Stimulated activated CD8-positive, alpha-beta memory T cell treated with anti-CD3 and anti-CD28 coated beads, Interleukin-7, amount 100 ng/mL, for 48 hours (primary cell): ENCODE measurements at places on chromosomes 5 and 9.

DNA sequence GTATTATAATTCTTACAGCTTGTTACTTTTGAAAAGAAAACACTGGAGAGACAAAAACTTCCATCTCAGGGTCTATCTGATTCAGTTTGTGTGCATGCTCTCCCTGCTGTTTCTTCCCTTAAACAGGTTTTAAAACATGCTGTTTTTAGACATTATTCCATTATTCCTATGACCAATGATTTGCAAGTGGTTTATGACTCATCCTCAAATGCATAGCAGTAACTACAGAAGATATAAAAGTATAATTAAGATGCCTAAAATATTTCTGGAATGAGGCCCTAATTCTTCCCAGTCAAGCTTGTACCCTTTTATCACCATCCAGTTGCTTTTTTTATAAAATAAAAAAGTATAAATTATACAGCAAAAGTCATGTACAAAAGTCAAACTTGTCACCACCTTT lies 3.7 kb downstream of the DTWD2 start:
- DNase-seq: no peak

DNA sequence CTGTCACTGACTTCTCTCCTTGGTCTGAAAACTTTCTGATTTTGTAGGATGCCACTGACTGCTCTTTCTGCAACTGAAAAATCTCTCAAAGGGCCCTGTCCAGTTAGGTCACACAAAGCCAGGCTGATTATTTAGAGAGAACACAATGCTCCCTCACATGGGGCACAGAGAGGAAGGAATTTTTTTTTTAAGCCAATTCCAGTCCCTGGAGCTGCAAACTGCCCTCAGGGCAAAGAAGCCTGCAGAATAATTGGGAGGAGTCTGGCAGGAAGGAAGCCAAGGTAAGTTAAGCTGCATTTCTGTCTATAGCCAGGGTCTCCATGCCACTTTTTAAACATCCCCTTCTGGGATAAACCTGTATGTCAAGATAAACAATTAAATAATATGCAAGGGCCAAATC lies 305.5 kb downstream of the ZSWIM6 start:
- no peak for DNase-seq

DNA sequence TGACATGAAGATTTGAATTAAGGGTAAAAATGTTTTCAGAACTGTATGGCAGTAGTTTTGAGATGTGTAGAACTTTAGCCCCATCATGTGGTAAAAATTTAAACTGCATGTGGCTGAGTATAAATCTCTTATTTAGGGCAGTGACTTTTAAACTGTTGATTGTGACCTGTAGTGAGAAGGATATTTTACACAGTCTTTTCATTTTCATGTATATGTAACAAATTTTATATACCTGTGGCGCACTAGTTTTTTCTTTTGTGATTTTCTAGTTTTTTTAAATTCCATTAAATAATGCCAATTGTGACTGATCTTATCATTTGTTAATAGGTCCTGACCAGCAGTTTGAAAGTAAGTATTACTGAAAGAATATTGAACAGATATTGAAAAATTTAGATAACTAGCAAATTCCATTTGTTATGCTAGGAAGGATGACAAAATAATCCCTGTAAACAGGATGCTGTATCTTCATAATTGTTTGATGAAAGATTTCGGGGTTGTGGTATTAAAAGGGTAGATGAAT lies 47.2 kb downstream of the GPBP1 start:
- DNase-seq: no peak

DNA sequence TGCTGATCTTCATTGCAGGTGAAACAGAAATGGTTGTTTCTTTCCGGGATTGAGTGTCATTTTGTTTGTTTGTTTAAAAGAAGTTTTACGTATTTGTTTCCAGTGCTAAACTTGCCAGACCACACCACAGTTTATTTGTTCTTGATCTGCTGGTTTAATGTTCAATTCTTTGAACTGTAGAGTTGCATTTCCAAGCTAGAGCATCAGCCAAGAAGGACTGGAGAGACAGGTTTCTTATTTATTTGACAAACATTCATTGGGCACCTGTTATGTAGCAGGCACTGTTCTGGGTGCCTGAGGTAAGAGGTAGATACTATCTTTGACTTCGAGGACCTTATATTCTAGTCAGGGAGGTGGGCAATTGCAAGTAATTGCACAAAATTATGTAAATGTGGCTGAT lies 45.0 kb downstream of the MCCC2 start:
- no peak for DNase-seq

DNA sequence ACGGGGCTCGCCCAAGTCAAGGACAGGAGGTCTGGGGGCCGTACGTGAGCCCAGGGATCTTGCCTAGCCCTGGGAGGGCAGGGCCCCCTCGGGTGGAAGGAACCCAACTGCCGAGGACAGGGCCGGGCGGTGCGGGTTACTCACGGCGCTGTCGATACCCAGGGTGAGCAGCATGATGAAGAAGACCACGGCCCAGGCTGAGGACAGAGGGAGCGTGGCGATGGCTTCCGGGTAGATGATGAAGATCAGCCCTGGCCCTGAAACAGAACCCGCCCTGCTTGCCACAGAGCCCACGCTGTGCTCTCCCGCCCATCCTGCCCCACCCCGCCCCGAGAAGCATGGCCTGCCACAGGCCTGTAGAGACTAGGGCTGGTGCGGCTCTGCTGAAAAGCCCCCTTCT lies 34.1 kb downstream of the SLC6A3 start:
- no peak for DNase-seq

- DNase-seq: no peak
Observed at GRCh38 chr5:111680737-111681413, 76.1 kb downstream of the NREP start.

GRCh38 chr9:16516891-16517290 lies 353.6 kb downstream of the BNC2 start:
- DNase-seq: no peak

DNA sequence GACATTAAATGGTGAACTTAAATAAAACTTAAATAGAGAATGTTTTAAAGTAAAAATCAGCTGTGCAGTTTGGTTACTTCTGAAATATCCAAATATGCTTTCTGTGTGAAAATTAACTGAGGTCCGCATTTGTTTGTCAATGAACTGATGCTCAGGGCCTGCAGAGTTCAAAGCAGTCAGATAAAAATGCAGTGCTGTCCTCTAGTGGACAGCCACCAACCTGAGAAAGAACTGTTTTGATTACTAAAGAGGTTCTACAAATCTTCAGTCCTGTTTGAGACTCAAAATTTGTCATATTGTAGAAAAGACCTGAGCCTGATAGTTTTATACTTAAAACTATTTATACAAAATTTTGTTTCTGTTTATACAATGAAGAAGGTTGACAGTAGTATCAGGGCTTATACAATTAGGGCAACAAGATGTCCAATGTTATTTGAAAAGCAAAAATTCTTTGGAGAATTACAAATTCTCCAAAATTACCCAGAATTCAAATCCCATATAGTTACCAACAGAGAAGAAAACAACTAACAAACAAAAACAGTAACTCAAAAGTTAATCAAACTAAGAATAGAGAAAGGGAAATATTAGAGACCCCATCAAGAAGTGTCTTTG lies 232.3 kb upstream of the TBCA start:
- DNase-seq: no peak

DNA sequence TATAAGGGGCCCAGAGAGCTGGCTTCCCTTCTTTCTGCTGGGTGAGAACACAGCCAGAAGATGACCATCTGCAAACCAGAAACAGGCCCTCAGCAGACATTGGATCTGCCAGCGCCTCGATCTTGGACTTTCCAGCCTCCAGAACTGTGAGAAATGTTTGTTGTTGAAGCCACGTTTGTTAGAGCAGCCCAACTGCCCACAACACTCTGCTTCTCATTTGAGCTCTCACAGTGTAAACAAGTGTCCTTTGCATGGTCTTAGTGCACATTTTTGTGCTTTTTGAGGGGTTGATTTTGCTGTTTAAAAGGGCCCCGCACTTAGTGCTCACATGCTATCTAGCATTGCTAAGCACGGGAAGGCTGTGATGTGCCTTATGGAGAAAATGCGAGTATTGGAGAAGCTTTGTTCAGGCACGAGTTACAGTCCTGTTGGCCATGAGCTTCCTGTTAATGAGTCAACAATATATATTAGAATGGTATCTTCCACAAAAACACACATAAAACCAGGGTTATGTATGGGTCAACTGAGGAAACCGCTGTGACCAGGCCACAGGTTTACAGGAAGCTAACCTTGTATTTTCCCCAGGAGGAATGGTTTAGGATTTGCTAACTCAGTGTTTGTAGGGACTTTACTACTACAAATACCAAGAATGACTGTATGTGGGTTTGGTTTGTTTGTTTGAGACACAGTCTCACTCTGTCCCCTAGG lies 11.9 kb downstream of the CMBL start:
- DNase-seq: no peak

DNA sequence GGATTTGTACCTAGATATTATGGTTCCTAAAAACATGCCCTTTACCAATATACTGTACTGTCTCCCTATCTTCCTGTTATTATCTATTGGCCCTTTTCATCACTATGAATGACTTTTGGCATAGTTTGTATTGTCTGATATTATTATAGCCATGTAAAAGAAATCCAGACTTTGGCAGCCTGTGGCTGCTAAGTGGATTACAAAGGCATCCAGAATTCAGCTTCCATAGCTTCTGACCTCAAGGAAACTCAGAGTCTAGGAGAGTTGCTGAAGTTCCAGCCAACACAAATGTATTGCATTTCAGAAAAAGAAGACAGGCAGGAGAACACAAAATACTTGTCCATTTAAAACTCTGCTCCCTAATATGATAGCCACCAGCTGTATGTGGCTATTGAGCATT lies 319.2 kb upstream of the MPDZ start:
- DNase-seq: no peak

- DNase-seq: no peak
Observed at GRCh38 chr9:124442379-124442778, 7.9 kb upstream of the ADGRD2 start.

- DNase-seq: no peak
Observed at GRCh38 chr5:179954434-179954833, 46.7 kb upstream of the TBC1D9B start.

- no peak for DNase-seq
Observed at GRCh38 chr9:130352586-130353285, 87.2 kb downstream of the HMCN2 start.

GRCh38 chr9:31323726-31324444 lies 1060.6 kb upstream of the ACO1 start:
- no peak for DNase-seq

DNA sequence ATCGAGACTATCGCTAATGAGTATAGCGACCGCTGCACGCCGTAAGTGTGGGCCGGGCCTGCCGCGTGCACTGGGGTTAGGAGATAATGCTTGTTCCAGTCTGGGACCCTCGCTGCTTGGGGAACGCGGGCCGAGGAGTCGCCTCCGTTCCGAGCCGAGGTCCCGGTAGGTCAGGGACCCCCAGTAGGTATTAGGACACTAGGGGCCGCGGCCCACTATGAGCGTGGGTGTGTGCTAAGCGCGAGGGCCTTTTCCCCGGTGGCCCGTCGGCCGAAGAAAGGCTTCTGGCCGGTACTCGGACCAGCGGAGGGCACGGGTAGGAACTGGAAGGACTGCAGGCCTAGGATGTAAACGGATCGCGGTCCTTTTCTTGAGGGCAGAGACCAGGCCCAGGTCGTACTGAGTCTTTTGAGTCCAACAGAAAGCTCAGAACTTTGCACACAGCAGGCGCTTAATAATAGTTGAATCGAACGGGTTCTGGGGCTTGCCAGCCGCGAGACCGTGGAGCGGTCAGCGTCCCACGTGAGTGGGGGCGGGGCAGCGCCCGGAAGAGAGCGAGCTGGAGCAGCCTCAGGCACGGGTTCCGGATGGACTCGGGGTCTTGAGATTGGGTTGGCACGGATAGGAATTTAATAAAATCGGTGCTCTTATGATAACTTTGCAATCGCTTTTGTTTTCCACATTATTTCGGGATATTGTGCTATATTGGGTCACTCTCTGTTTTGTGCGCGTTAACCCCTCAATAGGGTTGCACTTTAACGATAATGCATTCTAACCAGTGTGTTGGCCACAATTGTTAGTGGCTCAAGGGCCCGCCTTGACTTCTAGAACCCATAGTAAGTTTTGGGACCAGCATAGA lies 733 bp downstream of the HSPA4 start:
- peak; percentile 59 for DNase-seq

GRCh38 chr9:130662099-130662969 lies 2.1 kb upstream of the PRDM12 start:
- DNase-seq: no peak

- DNase-seq: no peak
Observed at GRCh38 chr9:12640866-12641636, 52.1 kb upstream of the TYRP1 start.

DNA sequence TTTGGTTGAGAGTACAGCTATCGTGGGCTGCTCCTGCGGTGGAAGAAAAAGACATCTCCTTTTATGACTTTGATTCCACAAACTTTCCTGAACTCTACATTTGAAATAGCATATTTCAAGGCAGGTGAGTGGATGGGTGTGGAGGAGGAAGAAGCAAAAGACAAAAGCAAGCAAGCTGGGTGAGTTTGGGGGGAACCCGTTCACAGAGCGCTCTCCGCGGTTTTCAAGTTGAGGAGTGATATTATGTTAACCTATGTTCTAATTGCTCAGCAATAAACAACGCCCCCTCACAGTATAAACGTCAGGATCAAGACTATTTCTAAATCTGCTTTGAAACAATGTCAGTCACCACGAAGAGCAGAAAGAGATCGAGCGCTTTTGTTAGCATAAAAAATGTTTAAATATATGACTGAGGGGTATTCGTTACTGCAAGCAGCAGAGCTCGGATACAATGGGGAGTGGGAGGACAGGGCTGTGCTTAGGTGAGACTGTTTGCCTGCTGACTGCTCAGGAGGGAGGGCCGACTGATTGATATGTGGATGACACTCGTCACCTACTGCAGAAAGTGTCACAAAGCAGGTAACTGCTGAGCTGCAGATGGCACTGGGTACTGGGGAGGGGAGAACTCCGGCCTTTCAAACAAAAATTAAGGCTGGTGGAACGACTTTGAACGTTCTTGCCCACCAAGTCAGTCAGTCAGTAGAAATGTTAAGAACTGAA lies 236.5 kb downstream of the DRD1 start:
- no peak for DNase-seq

DNA sequence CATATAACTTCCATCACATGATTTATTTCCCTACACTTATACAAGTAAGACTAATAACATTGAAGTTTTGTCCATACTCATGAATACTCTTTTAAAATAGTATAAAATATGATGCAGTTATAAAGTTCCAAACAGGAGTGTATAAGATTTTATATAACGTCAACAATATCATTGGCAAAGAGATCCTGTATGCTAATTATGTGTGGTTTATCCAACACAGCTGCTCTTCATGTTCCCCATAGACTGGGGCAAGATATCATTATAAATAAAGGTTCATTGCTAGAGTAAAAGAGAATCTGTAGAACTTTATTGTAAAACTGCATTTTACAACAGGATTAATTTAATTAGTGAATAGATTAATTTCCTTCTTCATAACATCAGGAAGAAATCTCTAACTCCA lies 16.9 kb downstream of the CDH9 start:
- DNase-seq: no peak
